Cortex of kidney (tissue), 1 donor: ENCODE measurements at places on chromosomes 3 and 15.

DNA sequence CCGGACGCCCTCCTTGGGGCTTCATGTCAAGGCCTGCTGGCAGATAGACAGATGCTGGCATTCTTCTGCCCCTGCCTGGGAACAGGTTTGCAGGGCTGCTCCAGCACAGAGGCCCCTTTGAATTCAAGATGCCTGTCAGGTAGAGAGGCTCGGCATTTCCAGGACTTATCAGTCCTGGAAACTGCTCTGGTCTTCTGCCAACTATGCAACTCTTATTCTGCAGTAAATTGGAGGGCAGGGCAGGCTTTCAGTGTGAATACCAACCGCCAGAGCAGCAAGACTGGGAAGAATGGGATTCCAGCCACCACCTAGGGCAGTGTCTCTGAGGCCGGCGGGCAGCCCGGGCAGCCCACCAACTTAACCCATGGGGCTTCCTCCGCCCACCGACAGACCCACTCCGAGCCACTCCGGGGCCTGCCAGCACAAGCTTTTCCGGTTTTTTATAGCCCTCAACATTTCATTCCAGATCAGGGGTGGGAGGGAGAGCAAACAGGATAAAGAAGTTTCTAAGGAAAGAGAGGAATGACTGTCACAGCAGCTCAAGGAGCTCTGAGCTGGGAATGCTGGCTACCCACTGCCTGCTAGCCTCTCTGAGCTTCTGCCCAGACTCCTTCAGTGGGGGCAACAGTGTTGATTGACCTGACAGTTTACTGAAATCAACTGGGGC lies 140.9 kb downstream of the NTRK3 start:
- DNase-seq = no peak

DNA sequence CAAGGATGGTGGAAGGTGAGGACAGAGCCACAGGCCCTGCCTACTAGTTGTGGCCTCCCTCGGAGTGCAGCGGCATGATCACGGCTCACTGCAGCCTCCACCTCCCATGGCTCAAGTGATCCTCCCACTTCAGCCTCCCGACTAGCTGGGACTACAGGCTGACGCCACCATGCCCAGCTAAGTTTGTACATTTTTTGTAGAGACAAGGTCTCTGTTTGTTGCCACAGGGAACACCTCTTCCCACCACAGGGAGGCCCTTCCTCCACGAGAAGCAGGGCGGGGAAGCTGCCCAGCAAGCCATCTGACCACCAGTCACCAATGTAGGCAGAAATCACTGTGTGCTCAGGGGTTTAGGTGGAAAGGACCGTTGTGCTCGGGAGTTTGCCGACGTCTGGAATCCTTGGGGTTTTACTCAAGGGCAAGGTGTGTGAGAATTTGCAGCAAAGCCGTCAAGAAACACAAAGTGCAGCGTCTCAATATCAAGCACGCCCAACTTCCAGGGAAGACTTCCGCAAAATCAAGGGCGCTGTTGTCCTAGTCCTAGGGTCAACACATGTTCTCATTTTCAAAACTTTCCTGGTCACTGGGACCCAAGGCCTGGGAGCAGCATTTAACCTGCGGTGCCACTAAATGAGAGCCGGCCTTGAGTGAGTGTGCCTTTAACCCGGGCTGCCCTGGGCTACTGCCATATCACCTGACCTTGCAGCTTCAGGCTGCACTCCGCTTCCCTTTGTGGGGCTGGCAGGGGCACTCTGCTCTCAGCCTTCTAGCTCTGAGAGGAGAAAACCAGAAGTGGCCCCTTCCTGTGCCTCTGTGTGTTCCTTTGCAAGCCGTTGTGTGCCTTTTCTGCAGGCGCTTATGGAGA lies 65.7 kb downstream of the SLC12A8 start:
- no peak for DNase-seq

- no peak for DNase-seq
Observed at GRCh38 chr3:159947220-159947619, 41.4 kb upstream of the IL12A start.

DNA sequence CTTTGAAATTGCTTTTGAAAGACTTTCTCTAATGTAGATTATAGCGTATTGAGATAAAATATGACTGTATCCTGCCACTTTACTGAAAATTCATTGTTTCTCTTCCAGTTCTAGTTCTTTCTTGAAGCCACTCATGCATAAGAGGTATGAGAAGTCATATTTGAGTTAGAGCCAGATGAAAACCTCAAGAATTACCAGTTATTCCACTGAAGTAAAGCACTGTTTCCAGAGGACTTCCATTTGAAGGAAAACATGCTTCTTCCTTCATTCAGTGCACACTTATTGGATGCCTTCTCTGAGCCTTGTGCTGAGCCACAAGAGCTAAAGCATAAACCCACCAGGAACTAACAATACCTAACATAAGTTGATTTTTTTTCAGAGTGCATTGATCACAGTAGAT lies 513.4 kb downstream of the ZNF385D start:
- no peak for DNase-seq

- no peak for DNase-seq
Observed at GRCh38 chr3:180871901-180872300, 40.6 kb upstream of the FXR1 start.

DNA sequence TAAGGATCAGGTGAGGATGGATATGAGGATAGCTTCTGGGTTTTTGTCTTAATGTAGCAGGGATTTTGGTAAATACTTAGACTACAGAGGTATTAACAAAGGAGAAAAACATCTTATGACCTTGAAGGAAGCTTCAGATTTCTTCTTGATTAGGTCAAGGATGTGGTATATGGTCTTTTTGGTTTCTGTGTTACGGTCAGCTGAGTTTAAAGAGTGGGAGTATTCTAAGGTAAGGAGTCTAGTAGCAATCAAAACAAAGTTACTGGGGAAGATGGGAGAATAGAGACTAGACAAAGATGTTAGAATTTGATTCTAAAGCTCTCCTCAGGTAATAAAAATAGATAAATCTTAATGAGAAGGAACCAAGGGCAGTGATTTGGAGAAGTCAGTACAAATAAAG lies 6.2 kb downstream of the HMG20A start:
- no peak for DNase-seq

GRCh38 chr3:136979684-136980083 lies 21.9 kb downstream of the IL20RB start:
- DNase-seq = no peak

DNA sequence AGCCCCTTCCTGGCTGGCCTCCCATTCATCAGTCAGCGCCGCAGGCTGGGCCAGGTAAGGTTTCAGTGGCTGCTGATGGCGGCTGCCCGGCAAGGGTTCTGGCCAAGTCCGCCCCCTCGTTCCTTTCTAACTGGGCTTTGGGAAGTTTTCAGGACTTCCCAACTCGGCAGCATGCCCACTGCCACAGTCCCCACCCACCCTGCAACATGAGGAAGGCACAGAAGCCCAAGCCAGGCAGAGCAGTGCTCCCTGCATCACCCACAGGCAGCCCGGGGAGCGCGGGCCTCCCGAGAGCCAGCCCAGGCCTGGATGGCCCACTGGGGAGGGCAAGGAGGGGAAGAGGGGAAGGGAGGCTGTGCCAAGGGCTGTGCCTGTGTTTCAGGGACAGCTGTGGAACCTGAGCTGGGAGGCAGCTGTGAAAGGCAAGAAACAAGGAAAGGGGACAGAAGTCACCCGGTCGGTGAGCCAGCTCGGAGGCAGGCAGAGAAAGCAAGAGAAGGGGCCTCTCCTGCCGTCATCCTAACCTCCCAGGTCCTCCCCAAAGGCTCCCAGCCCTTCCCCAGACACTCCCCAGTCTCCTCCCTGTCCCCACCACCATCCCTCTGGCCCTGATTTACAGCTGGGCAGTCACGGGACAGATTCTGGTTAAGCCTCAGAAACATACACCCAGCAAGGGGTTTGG lies 73.9 kb downstream of the CPN2 start:
- no peak for DNase-seq

GRCh38 chr3:120098710-120099109 lies 4.5 kb upstream of the GSK3B start:
- DNase-seq = no peak

GRCh38 chr3:87491843-87492242 lies 215.5 kb upstream of the POU1F1 start:
- no peak for DNase-seq

GRCh38 chr3:116281313-116282143 lies 163.8 kb downstream of the LSAMP start:
- DNase-seq = no peak

- DNase-seq = no peak
Observed at GRCh38 chr3:20405744-20406143, 219.7 kb upstream of the SGO1 start.

DNA sequence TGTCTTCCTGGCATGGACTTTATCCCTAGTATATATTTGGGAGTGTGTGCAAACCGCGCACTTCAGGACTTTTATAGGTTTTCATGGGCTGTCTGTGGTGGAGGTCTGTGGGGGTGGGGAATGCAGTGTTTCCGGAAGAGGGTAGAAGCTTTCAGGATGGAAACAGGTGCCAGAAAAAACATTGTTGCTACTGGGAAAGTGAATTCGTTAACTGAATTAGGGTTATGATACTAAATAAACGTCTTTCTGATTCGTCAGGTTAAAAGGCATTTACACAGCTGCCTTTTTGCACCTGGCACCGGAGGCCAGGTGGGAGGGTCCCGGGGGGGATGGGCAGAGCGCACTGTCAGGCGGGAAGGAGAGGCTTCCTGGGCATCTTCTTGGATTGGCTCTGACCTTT lies 62.1 kb downstream of the SLCO3A1 start:
- DNase-seq = no peak
